ENCODE measurements at places on chromosomes 4 and X.
A peak's percentile ranks its signal among the peaks of the same experiment; 100 is the strongest.

- peak; percentile 17 for DNase-seq
Measured at GRCh38 chr4:76301068-76301774, 5.3 kb upstream of the STBD1 start.

DNA sequence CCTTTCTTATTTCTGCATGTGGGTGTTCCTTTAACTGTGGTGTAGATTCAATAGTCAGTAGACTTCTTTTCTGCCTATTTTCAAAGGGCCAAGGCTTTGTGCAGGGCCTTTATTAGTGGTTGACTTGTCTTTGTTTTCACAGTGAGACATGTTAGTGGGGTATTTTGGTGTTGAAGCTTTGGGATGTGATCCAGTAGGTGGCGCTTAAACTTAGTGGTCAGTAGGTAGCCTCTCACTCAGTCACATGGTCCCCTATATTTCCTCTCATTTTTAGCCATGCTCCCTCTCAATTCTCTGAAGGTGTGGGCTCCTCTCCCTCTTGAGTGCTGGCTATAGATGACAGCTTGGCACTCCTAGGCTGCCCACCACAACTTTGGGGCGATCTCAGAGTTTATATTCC, 23.4 kb upstream of the SLC10A7 start:
- peak; percentile 27 for DNase-seq

DNA sequence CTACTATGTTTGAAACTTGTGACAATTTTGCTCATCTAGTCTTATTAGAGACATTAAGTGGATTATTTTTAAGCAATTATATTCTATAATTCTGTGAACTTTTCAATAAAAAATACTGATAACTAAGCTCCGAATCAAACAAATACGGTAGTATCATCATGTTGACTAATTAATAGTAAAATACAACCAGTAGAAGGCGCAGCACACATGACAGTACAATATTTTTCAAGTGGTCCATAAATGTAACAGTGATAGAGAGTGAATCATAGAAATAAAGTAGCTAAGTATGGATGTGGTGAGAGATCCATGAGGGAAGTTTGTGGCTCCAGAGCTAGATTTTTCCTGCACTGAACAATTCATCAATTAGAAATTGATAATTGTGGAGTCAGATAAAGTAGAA, 666.2 kb downstream of the KCTD8 start:
- no peak for DNase-seq

DNA sequence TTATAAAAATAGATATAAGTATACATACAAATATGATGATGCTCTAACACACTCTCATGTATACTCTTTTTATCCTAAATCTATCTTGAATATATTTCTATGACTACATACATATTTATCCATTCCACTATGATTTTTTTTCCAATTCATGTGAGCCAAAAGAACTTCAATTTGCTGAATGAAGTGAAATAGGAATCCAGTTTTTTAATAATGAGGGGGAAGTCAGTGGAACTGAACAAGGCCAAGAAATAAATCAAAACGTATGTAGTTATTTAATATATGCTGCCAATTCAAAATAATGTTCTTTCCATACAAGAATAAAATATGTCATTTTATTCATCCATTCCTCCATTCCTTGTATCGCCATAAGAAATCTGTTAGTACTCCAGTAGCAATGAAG, 6.1 kb upstream of the PALLD start:
- no peak for DNase-seq

DNA sequence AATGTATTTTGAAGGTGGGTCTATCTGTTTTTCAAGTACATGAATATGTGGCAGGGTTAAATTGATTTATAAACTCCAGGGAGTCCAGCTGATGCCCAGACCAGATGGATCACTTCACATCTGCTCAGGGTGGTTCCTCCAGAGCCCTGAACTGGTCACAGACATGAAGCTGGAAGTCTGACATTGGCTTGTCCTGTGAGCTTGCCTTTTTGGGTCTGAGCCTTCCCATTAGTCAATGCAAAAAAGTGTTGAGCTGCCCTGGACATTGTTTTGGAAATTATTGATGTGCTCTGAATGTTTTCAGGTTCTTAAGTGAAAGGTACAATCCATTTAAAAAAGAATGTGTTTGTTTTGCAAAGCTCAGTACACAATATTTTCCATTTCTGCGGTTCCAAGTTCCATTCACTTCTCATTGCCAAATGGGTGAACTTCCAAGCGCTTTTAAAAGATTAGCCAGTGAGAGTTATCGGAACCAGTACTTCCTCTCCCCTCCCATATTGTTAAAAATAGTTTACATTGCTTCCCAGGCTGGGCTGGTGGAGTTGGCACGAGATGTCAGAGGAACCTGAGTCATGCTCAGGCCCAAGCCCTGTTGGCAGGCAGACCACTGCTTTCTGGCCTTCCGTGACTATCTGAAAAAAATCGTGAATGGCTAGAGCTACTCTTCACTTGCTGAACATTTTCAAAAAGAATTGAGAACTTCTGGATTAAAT, 52.1 kb downstream of the PDGFRA start:
- DNase-seq = no peak

- DNase-seq = no peak
Measured at GRCh38 chr4:17869327-17869726, 58.5 kb downstream of the NCAPG start.

DNA sequence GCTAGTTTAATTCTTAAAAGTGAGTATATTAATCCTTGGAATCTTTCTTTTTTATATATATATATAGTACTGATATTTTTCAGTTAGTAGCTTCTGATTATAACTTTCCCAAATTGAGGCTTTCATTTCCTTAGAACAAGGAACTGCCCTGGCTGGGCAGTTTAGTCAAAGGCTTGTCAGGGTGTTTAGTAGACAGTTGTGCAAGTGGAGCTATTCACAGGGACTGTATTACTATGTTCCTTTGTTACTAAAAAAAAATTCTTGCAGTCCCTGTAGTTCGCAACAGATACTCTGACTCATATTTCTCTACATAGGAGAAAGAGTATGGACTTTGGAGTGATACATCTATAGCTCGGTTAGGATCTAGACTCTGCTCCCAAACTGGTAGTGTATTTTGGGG, 20.8 kb downstream of the USO1 start:
- DNase-seq = no peak

- no peak for DNase-seq
Measured at GRCh38 chr4:11182586-11183355, 245.9 kb downstream of the HS3ST1 start.

- DNase-seq = no peak
Measured at GRCh38 chr4:76779740-76780459, 118.0 kb downstream of the SOWAHB start.
